ENCODE measurements at places on chromosomes 12 and 14.

- no peak for DNase-seq
Observed at GRCh38 chr12:116418551-116418950, 140.6 kb upstream of the MAP1LC3B2 start.

DNA sequence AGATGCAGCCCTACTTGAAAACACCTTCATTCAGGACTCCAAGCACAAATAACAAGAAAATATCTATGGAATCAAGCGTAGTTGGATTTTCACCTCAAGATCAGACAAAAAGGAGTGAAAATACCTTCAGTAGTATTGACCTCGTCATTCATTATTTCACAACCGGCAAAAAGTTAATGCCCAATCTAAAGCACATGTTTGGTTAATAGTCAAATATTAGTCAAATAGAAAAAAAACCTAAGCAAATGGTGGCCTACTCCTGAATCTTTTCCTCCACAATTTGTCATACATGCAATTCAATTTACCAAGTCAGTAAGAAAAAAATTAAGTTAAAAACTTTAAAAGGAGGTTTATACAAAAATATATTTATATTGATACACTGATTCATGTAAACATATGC, 50.0 kb downstream of the SLC38A4 start:
- no peak for DNase-seq

DNA sequence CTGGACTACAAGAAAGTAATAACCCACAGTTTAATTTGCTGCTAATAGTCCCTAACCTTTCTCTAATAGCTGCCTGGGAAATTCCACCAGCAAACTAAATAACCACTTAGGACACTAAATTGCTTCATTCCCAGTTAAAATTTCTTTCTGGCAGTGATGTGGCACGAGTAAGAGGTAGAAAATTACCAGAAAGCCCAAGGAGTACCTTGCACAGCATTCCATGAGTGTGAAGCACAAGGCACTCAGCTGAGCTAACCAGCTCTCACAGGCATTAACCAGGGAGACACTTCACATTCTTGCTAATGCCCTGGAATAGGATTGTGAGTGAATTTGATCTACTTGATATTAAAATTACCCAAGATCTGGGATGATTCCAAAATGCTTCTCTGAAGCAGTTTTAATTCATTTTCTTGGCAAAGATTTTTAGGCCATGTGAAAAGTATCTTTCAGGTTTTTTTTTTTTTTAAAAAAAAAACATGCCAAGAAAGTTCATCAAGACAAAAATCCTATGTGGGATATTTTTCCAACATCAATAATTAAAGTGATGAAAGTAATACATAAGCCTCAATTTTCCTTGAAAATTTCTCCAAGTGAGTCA, 29.5 kb downstream of the TSPAN8 start:
- no peak for DNase-seq

GRCh38 chr12:108839018-108839889, 18.1 kb downstream of the SSH1 start:
- no peak for DNase-seq

GRCh38 chr12:122471324-122472226, 29.2 kb downstream of the ZCCHC8 start:
- no peak for DNase-seq

DNA sequence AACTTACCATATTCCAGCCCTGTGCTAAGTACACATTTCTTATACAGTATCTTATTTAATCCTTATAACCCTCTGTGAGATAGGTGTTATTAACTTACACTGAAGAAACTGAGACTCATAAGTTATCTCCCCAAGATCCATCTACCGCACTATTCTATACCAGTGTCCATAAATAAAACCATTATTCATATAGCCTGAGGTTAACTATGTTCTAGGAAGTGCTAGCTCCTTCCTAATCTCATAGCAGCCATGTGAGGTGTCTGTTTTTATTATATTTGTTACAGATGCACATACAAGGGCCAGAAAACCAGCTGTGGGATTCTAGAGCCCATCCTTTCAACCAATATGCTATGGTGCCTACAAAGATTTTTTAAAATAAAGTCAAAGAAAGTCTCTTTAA, 100.3 kb upstream of the RAP1B start:
- no peak for DNase-seq

DNA sequence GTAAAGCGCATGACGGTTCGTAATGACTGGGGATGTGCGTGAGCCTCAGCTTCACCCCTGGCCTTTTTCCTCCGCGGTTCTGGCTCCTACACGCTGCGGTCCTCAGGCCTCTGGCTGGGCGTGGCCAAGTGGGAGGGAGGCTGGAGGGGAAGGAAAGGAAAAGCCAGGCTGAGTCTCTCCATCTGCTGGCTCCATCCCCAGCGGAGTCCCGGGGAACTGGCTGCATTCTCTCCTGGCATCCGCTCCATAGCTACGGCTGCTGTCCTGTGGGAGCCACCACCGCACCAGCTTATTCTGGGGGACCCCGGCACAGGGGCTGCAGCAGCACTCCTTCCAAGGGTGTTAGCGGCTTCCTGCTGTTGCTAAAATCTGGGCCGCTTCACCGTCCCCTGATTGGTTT, 68.2 kb upstream of the SLC24A4 start:
- peak; percentile 74 for DNase-seq

GRCh38 chr12:72095025-72095424, 156.4 kb downstream of the TPH2 start:
- no peak for DNase-seq

GRCh38 chr12:33427071-33427470, 12.5 kb downstream of the SYT10 start:
- no peak for DNase-seq

DNA sequence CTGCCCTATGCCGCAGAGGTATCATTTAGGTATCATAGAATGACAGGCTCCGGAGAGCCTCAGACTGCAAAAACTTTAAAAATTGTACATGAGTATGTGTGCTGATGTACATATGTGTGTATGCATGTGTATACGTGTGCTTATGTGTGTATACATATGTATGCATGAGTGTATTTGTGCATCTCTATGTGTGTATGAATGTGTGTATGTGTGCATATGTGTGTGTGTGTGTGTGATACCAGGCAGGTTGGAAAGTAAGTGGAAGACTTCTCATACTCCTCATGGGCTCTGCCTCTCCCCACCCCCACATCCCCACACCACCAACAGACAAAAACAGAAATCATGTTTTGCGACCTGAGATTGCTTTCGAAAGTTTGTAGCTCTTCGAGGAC, 621 bp upstream of the TMEM117 start:
- no peak for DNase-seq

DNA sequence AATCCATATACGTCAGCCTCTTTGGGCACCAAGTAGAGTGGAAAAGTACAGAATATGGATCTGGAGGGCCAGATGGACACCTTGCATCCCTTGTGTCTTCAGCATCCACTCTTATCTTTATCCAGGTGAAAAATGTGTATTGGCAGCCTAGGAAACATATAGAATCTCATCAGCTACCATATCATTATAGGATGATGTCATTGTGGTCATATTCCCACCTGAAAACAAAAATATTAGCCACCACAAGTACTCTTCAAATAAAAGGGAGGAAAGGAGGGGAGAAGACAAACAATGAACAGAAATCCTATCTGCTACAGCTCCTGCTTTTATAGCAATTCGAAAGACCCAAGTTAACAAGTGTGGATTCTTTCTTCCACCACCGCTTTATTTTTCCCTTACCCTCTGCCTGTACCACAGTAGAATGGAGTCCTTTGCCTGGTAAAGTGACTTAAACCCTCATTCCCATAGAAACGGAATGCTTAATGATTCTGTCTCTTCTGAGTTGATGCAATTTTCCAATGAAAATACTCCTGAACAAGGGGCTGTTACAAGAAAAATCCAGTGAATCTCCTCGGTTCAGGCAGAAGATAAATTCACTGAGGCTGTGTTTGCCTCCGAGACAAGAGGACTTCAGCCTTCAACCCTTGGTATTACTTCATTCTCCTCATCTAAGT, 13.8 kb upstream of the IL26 start:
- no peak for DNase-seq

DNA sequence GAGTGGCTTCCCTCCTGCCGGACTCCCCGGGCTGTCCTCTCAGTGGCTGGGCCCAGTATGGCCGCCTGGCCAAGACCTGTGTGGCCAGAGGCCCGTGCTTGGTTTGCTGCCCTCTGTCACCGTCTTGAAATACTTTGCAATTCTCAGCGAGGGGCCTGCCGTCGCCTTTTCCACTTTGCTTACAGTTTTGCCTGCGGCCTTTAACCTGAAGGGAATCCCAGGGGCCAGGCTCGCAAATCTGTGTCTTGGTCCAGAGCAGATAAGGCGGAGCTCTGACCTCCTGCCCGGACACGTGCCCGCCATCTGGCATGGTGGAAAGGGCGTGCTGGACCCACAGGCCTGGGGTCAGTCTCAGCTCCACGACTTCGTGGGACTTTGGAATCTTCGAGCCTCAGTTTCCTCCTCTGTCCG, 10.9 kb upstream of the AMN start:
- DNase-seq = peak; percentile 55

- peak; percentile 50 for DNase-seq
Observed at GRCh38 chr12:52581481-52581880, 7.8 kb upstream of the KRT74 start.

GRCh38 chr12:49776858-49777257, 35.5 kb downstream of the TMBIM6 start:
- peak; percentile 47 for DNase-seq

DNA sequence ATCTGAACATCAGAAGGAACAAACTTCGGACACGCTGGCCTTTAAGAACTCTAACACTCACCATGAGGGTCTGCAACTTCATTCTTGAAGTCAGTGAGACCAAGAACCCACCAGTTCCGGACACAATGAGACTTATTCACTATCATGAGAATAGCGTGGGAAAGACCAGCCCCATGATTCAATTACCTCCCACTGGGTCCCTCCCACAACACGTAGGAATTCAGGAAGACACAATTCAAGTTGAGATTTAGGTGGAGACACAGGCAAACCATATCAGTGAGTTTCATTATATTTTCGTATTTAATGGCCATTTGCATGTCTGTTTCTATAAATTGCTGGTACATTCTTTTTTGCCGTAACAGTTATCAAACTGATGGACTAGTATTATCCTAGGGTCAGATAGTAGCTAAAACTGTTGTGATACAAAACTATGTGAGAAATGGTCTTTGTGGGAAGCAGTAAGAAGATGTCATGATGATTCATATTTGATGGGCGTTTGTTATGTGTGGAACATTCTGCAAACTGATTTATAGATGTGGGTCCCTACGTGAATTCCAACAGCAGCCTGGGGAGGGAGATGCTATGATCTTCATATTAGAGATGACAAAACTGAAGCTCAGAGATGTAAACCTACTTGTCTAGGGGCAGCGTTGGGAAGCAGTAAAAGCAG, 282.4 kb upstream of the TMEM132C start:
- no peak for DNase-seq
